ENCODE measurements at places on chromosomes 4 and X. TPM values are rescaled to one million over a fixed set of nuclear protein-coding genes. Genes with fewer than 3 reads are reported as not detected.

DNA sequence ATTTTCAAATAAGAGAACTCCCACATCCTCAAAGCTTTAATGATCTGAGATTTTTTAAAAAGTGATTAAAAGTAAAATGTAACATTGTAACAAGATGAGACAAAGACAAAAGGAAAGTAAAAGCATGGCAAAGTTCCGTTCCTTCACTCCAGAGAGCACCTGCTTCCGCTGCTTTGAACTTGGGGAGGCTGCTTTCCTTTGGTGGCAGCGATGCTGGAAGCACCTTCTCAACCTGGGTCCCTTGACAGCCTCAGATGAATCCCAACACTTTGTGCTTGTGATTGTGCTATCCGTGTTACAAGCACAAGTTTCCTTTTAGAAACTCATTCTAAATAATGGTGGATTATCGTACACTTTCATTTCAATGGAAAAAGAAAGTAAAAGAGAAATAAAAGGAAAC, 59.7 kb downstream of the HADH start:
- no peak overlapping the region for H3K4me3 ChIP-seq
- H3K4me1 ChIP-seq, result peaks cover 9% of the 10 kb centered on the region
- no peaks in the 10 kb centered on the region for H3K27me3 ChIP-seq
- no peak overlapping the region for H3K27ac ChIP-seq
- no peaks in the 10 kb centered on the region for H3K36me3 ChIP-seq
- DNase-seq, result no peak

- no peaks in the 10 kb centered on the region for H3K36me3 ChIP-seq
- no peaks in the 10 kb centered on the region for H3K27me3 ChIP-seq
- H3K27ac ChIP-seq, result no peak overlapping the region
- no peak overlapping the region for H3K4me3 ChIP-seq
- H3K4me1 ChIP-seq, result peaks cover under 1% of the 10 kb centered on the region
Measured at GRCh38 chrX:154040863-154041262, 21.2 kb upstream of the IRAK1 start.

DNA sequence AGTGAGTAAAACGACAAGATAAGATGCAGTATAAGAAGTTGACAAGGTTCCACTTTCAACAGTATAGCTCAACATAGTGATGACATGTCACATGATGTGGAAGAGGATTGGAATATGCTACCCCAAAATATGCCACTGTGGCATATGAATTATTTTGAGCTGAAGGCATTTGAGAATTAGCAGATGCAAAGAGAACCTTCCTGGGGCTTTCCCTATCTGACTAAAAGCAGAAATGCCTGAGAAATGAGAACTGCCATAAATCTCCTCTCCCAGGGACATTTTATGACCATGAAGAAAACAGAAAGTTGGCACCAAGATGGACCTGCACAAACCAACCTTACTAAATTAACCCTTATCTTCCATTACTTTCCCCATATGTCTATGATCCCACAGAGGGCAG, 24.8 kb downstream of the CDKN2AIP start:
- H3K27me3 ChIP-seq, result no peaks in the 10 kb centered on the region
- no peak overlapping the region for H3K4me3 ChIP-seq
- H3K4me1 ChIP-seq, result peaks cover 4% of the 10 kb centered on the region
- DNase-seq, result no peak
- no peak overlapping the region for H3K27ac ChIP-seq

Gene TMEM255A
- 0.52 TPM for total RNA-seq

Measured in body of pancreas (tissue), 4 donors.